ENCODE measurements at places on chromosomes 3 and 15.

DNA sequence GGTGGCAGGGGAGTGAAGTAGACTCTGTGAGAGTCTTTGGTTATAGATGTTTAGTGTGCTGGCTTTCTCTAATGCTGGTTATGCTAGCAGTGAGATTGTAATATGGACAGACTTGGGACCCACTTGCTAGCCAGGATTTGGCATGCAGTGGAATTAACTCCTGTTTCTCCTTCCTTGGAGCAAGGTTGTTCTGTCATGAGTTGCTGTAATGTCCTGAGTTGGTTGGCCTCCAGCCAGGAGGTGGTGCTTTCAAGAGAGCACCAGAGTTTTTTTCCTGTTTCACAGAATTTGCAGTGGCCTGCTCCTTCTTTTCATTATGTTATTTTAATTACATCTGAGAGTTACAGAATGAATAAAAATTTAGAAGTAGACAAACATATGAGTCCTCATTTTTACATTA lies 88.1 kb upstream of the PXYLP1 start:
- no peak for DNase-seq

- no peak for DNase-seq
Observed at GRCh38 chr3:55746808-55747413, 259.8 kb upstream of the WNT5A start.

DNA sequence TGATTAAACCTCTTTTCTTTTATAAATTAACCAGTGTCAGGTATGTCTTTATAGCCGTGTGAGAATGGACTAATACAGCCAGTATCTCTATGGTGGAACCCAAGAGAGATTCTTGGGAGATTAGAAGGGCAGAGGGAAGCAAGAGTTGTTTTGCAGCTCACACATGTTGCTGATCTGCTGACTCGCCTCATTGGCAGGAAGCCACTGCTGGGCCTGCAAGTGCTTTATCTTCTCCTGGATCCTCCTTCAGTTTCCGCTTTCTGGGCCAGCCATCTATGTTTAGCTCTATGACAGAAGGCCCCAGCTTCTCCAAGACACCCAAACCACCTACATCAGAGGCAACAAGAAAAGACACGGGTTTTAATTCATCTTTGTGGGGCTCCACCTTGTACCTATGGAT lies 23.4 kb upstream of the GALNT15 start:
- no peak for DNase-seq

DNA sequence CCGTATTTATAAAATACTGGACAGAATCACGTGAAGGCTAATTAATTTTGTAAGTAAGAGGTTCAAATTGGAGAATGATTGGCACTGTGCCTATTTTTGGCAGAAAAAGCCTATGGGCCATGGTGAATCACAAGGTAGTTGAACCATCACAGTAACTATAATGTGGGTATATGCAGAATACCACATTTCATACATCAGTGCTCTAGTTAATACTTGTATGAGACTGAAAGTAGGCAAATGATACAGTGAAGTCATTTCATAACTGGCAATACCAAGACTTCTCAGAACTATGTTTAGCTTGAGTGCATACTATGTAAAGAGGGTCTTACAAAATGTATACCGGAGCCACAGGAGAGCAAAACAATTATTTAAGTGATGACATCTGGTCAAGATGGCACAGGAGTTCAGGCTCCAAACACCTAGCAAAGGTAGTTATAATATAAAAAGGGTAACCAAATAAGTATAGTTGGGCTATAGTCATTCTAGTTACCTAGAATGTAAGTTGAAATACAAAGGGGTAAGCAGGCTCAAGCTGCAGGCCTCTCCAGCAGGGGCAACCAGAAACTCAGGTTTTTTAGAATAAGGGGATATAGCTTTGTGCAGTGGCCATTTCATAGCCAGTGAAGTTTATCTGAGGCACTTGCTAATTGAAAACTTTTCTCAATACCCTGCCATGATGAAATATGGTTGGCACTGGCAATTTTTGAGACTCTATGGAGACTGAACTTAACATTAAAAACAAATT lies 19.1 kb downstream of the GPR160 start:
- DNase-seq, result no peak

DNA sequence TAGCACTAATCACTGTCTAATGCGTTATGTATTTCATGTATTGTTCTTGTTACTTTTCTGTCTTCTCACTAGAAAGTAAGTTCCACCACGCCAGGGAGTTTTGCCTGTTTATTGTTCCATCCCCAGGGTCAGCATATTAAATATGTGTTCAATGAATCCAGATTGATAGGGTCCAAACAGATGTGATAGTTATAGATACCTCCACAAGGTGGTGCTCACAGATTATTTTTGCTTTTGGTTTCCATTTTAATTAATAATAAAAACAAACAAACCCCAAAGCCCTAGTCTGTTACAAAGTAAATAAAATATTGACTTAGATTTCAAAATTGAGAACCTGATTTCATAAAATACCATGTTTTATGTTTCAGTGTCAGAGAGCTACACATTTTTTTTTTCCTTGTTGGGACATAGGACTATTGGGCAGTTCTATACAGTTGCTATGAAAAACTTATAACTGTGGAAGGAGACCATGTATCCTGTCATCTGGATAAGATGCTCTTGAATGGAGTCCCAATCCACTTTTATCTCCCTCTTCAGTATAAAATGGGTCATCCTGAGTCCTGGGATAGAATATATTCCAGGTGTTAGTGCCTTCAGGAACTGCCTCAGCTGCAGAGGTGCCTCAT lies 12.4 kb downstream of the OTOL1 start:
- DNase-seq, result no peak

DNA sequence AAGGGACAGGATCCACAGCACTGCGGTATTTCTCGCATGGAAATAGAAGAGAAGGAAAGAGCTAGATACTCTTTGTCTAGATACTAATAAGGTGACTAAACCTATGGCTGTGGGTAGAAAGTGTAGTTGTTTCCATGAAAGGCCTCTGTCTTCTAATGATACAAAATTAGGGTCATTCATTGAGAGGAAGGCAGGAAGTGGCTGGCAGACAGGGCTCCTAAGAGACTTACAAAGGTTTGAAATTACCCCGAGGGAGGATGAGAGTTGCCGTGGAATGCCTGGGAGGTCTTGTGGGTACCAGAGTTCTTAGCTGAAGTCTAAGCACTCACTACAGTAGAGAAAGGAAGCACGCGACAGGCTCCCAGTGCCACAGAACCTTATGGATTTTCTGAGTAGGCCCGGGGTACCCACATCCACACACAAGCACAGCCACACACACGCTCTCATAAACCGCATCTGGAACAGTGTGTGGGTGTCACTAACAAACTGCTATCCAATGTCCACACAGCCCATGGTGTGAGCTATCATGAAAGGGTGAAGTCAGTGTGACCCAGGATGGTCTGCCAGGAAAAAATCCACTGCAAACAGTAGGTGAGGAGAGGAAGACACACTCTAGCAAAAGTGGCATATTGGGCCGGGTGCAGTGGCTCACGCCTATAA lies 221.4 kb downstream of the FAM43A start:
- DNase-seq, result no peak

- no peak for DNase-seq
Observed at GRCh38 chr3:41329881-41330280, 130.6 kb downstream of the CTNNB1 start.

DNA sequence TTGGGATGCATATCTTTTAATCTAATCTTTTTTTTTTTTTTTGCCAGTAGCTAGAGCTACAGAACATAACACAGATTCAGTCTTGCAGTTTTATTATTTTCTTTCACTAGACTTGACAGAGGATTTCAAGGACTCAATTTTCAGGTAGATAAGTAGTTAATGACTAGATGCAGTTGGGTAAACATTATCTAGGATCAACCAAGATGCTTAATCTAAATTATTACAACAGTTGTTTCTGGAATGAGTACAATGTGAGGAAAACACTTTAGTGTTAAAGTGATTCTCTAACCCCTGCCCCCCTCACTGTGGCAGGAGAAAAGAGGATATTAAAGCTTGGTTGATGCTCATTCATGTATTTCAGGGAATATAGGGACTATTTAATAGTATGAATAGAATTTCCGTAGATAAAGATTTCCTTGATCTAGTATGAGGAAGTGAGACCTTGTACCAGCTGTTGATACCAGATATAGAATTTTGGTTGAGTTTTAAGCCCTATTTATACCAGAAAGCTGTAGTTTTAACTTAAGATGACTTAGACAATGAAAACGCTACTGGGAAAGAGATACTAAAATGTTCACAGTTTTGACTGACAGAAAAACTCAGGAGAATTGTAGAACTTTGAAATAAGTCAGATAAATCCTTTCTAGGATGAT lies 389.0 kb upstream of the C2CD4B start:
- DNase-seq, result no peak

GRCh38 chr3:94159062-94159828 lies 96.4 kb downstream of the NSUN3 start:
- no peak for DNase-seq

- no peak for DNase-seq
Observed at GRCh38 chr15:80384432-80384831, 19.8 kb upstream of the ARNT2 start.

DNA sequence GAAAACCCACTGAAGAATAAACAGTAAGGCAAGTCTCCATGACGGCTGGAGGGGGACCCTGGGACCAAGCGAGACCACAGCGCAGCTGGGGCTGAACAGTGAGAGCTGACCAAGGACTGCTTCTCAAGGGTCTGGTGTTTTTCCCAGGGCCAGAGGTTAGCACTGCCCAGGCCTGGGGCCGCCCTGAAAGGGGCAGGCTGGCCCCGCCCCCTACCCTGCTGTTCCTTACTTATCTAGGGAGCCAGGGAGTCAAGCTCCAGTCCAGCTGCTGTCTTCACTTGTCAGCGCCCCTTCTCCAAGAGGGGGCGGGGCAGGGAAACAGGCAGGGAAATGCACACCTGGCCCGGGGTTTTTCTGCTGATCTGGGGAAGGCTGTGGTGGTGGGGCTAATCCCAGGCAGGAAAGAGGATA lies 51.6 kb upstream of the HACD2 start:
- no peak for DNase-seq

DNA sequence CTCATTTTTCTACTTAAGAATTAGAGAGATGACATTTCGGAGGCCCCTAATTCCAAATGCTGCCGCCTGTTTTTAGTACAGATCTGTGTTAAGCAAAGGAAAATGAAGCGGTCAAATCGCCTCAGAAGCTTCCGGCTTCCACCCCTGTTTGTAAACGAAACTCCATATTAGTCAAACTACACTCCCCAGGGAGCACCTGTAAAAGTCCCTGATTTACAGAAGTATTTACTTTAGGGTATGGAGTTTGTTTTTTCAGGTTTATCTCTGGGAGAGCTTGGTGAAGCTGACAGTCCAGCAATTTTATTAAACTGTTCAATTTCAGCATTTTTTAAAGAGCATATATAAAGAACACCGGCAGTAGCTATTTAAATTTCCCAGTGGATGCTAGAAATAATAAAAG lies 319.8 kb downstream of the FHIT start:
- DNase-seq, result no peak

DNA sequence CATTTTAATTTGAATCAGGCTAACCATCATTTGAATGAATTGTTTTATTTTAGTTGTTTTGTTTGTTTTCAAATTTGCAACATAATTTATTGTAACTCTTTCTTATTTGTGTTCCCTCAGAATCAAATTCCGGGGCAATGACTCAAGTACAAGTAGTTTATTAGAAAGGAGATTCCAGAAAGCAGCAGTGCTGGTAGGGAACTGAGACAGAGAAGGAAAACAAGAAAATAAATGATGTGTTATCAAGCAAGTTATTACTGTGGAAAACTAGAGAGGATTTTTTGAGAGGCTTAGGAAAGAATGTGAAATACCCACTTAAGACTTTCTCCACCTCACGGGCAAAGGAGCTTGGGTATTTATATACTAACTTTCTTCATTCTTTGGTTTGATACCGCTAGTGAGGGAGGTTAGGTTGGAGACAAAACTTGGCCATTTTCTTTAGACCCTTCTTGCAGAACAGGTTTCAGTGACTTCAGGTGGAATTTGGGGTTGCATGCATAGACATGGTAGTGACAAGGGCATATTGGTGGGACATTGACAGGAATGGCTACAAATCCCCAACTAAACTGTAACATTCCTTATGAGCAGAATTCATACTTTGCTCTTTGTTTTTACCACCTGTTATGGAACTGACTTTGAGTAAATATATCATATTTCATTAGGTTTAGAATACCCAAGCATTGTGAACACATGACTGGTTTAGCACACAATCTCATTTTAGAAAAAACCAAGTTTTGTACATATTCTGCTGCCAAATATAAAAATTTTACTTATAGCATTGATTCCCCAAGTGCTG lies 254.3 kb downstream of the ZBBX start:
- DNase-seq, result no peak

DNA sequence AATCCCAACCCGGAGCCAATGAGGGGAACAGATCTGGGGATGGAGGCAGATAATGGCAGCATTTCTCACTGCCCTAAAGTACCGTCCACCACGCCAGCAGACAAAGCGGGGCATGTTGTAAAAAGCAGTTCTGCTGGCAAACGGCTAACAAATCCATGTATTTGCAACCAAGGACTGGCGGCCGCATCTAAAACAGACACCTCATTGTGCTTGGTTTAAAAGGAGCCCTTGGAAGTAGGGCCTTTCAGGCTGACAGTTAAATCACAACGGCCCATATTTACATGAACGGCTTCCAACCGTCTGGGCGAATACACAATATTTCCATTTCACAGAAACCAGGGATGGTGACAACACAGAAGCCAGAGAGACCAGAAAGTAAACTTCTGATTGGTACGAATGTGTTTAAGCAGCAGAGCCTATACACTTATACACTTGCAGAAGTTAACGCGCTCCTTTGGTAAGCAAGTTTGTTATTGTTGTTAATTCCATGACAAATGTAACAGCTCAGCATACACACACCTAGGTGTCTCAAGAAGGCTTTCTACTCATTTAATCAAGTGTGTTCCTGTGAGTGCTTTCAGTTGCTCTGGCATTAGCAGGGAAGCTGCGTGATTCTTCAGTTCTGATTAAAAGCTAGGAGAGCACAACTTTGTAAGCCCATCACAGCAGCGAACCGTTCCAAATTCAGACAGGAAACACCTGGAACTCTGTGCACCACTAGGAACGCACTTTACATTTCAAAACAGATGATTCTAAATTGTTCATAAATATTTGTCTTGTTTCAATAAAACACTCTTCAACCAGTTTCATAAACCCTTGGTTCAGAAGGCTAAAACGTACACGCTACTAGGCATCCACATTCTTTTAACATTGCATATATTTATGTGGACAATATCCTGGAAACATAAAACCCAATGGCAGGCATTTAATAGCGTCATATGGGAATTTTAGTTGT lies 112.9 kb downstream of the PDZRN3 start:
- DNase-seq, result no peak

- no peak for DNase-seq
Observed at GRCh38 chr15:71437919-71438318, 322.6 kb downstream of the THSD4 start.

- no peak for DNase-seq
Observed at GRCh38 chr3:63943678-63944077, 31.5 kb upstream of the SCAANT1 start.

- DNase-seq, result no peak
Observed at GRCh38 chr3:148601766-148602685, 95.7 kb upstream of the AGTR1 start.

DNA sequence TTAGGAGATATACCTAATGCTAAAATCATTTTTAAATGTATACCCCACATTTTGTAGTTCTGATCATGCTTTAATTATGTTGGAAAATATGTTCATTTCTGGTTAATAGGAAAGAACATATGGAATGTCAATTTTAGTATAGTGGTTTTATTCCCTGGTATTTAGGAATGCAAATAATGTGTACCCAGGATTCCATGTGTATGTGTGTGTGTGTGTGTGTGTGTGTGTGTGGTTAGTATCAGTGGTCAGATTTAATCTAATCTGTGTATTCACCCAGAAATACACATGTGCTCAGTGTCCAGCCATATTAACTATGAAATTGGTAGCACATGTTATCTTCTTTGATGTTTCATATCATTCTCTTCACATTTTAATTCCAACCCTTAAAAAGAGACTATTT lies 233.5 kb upstream of the DCBLD2 start:
- DNase-seq, result no peak

GRCh38 chr15:56805466-56806147 lies 72.3 kb upstream of the ZNF280D start:
- DNase-seq, result no peak
